ENCODE measurements at places on chromosomes 1 and 21.

DNA sequence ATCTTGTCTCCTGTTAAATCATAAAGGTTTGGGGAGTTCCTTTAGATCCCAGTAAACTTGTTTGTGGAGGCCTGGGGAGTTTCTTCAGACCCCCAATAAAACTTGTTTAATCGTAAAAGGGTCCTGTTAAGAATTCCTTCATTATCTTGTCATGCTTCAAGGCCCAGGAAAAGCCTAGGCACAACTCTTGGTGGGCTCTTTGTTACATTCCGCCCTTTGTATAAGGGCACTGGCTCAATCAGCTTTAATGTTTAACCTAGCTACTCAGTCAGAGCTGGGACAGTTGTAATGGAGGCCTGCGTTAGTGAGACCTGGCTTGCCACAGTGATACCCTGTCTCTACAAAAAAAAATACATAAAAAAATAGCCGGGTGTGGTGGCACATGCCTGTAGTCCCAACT lies 77.2 kb downstream of the MPZL1 start:
- DNase-seq, result no peak

DNA sequence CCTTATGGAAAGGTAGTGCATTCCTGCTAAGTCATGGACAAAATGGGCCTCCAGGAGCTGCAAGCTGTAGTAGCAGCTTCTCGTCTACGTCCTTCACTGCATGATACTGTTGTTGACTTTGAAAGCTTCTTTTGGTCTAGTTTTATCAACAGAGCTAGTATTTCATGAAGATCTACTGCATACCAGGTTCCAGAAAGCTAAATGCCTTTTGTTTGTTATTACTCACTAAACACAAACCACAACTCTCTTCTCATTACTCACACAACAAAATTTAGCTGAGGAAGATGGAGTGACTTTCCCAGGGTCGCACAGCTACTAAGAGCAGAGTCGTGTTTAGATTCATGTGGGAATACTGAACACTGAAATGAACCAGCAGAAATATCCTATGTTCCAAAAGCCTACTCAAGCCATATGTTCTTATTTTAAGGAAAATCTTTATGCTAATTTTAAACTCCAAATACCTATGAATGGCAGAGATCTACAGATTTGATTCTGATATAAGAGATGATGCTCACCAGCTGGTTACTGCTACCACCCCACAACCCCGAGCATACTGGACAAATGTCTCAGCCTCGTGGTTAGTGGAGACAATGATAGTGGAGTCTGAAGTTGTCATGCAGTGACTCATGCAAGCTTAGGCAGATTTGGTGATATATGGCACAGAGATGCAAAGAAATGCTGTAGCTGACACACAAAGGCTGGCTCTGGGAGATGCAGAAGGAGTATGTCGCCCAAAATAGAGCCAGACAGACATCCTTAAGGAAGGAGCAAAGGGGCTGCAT lies 20.6 kb downstream of the PGBD2 start:
- no peak for DNase-seq

DNA sequence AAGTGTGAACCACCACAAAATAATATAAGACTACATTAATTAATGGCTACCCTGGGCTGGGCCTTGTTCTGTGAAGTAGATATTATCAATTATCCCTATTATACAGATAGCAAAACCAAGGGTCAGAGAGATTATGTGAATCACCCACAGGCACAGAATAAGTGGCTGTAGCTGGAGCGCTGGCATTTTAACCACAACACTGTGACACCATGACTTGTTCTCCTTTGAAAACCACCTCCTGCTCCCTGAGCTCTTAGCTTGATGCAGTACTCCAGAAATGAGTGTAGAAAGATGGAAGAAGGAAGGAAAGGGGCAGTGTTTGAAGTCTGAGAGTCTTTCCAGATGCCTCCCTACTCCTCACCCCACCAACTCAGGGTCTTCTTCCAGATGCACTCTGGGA lies 29.5 kb upstream of the JUN start:
- no peak for DNase-seq

- DNase-seq, result no peak
These were observed 116.0 kb downstream of the ESRRG start for GRCh38 chr1:216607067-216607697.

- DNase-seq, result no peak
These were observed 21.9 kb downstream of the IGFN1 start for GRCh38 chr1:201212461-201213055.

GRCh38 chr1:191608367-191608766 lies 549.9 kb upstream of the RGS18 start:
- no peak for DNase-seq

- no peak for DNase-seq
These were observed 78.3 kb downstream of the NDUFS5 start for GRCh38 chr1:39104158-39105060.

DNA sequence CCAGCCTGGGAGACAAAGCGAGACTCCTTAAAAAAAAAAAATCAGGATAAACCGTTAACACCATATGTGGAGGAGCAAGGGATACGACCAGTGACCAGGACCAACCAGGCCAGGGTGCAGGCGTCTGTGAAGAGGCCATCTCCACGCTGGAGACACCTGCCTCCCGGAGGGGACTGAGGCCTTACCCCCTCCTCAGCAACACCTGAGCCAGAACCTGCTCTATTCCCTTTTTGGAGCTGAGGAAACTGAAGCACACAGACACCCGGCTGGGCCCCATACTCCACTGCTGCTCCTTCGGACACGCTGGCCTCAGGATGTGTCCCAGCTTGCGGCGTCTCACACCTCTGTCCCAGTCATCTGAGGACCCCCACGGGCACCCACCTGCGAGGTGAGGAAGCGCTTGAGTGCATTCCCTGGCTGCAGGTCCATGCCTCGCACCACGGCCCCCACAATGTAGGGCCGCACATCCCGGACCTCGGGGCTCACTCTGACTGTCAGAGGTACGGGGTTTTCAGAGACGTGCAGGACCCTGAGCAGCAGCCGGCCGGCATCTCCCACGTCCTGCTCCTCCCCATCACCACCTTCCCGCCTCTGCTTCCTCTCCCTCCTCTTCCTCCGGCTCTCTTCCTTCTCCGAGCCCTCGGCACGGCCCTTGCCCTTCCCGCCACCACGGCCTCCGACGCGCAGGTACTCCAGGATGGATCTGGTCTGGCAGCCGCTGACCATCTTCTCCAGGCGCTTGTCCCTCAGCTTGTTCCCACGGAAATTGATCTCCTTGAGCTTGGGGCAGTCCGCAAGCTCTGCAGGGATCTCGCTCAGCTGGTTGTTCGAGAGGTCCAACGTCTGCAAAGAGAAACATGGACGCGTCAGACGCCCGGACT lies 9.6 kb downstream of the LRRC47 start:
- no peak for DNase-seq

DNA sequence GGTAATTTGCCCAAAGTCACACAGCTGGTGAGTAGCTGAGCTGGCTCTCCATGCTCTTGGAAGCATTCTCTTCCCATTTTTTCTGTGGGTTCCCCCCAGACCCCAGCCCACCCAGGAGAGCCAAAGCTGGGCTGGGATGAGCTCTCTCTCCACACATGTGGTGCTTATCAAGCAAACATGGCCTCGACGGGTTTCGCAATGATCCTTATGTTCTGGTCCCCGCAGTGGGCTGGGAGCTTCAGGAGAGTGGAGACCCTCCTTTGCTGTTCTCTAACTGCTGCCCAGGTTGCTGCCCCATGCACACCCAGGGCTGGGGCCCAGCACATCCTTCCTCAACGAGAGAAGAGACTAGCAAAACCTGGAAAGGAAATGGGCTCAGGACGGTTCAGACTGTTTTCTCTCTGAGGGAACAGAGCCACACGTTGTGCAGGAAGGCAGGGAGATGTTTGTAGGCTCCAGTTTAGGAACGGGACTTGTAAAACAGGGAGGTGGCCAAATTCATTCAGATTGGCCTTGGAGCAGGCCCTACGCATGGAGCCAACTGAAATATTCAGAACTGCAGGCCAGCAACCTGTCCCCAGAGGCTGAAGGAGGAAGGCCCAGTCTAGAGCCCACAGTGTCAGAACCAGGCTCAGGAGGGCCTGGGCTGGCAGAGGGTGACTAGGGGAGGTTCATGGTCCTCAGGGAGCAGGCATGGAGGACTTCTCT lies 27.2 kb upstream of the CSF1 start:
- no peak for DNase-seq

- no peak for DNase-seq
These were observed 31.9 kb downstream of the MAP3K21 start for GRCh38 chr1:233359431-233359830.

- DNase-seq, result no peak
These were observed 86.8 kb downstream of the C21orf91 start for GRCh38 chr21:17732306-17732705.

DNA sequence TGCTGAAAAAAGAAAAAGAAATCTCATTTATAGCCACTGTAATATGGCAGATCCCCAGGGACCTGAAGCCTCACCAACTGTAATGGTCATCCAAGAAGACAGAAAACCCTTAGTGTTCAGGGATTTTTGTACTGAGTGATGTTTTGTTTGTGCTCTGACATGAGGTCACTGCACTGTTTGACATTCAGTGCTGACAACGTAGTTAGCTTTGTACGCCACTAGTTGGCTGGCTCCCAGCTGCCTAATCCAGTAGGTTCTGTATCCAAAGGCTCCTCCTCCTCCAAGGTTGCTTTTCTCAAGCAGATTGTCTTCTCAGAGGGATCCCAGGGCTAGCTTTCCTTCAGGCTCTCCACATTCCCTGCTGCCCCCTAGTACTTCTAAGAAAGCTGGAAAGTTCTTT lies 9.5 kb upstream of the YRDC start:
- DNase-seq, result no peak

GRCh38 chr21:23131177-23131576 lies 2133.0 kb downstream of the NCAM2 start:
- DNase-seq, result no peak

DNA sequence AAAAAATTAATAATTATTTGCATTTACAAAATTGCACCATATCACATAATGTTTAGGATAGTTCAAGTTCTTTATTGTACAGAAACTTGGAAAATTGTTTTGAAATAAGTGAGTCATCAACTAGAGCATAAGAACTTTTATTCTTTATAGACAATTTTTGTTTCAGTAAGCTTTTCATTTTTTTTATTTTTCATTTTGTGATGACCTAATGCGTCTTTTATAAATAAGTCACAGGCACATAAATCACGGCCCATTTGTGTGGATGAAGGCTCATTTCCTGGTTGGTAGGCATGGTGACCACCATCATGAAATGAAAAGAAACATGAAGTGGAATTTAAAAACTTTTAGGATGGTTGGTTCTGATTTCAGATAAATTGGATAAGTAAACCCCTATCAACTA lies 39.3 kb downstream of the SPAG17 start:
- no peak for DNase-seq

GRCh38 chr1:64651841-64652240 lies 93.0 kb upstream of the RAVER2 start:
- DNase-seq, result no peak

DNA sequence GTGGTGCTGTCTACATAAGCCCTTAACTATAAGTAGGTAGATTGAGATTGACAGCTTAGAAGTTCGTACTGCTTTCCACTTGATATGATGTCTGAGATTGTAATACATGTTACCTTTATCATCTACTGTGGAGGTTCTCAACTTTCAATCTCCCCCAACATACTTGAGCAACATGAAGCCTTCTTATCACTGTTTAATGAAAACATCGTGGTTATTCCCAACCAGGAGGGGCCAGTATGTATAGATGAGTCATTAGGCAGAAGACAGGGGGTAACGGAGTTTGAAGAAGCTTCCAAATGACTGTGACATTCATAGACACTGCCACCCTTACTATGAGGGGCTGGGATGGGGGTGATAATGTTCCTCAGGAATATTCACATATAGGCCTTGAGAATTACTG lies 36.0 kb downstream of the CENPF start:
- DNase-seq, result no peak

DNA sequence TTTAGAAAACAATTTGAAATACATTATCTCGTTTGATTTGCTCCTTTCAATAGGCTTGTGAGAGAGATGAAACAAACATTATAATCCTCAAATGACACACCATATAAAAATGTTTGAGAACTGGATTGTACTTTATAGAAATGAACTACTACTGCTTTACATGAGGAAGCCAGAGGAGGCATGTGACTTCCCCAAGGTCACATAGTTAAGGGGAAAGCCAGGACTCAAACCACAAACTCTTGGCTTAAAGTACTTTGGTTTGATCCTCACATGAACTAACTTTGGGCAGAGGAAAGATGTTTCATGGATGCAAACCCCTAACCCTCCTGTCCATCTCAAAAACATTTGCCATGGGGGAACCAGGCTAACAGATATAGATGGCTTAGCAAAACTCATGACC lies 4.7 kb downstream of the ARHGEF11 start:
- no peak for DNase-seq

- no peak for DNase-seq
These were observed 342.1 kb upstream of the C1orf87 start for GRCh38 chr1:60415696-60416095.

GRCh38 chr1:25944986-25945385 lies 38.8 kb upstream of the STMN1 start:
- no peak for DNase-seq

DNA sequence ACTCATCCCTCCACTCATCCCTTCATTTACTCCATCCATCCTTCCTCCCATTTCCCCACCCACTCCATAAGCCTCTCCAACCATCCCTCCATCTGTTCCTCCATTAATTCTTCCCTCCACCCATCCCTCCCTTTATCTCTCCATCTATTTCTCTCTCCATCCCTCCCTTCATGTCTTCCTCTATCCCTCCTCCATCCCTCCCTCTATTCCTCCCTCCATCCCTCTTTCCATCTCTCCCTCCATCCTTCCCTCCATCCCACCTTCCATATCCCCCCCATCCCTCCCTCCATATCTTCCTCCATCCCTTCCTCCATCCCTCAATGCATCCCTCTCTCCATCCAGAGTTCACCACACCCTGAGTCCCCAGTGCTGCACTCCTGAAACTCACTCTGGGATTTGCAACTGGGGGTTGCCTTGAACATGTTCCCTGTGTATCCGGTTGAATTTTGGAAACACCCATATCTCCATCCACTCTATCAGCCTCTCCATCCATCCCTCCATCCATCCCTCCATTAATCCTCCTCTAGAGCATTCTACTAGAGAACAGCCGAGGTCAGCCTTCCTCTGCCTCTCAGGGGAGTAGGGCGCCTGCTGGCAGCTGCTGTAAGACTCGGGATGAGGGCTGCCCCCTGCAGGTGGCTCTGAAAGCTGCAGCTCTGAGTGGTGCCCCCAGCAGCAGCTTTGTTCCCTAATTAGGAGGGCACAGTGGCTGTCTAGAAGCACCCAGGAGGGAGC lies 39.4 kb downstream of the ABCG1 start:
- DNase-seq, result no peak

Measured in AG09309 (cell line).